ENCODE measurements at places on chromosomes 3 and 15.

DNA sequence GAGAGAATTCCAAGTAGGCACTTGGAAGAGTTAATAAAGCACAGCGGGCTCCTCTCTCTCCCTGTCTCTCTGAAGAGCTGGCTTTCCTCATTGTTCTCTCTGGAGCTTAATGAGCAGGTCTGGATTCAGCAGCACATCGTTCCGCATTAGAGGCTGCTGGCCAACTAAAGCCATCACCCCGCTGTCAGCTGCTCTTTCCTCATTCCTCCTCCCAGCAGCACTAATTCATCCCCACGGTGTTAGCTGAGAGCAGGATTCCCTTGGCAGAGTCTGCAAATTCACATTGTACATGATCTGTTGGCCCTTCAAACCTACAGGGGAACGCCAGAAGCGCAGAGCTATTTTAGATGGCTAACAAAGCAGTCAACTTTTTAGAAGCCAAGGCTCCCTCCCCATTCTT lies 44.2 kb downstream of the SGO1 start:
- DNase-seq: peak; percentile 56

- DNase-seq: no peak
Measured at GRCh38 chr3:161859865-161860450, 363.4 kb downstream of the OTOL1 start.

- DNase-seq: no peak
Measured at GRCh38 chr3:53328746-53329145, 18.6 kb downstream of the DCP1A start.

- DNase-seq: no peak
Measured at GRCh38 chr3:6039971-6040370, 820.9 kb upstream of the GRM7 start.

- DNase-seq: no peak
Measured at GRCh38 chr3:40207796-40208195, 101.7 kb upstream of the EIF1B start.

DNA sequence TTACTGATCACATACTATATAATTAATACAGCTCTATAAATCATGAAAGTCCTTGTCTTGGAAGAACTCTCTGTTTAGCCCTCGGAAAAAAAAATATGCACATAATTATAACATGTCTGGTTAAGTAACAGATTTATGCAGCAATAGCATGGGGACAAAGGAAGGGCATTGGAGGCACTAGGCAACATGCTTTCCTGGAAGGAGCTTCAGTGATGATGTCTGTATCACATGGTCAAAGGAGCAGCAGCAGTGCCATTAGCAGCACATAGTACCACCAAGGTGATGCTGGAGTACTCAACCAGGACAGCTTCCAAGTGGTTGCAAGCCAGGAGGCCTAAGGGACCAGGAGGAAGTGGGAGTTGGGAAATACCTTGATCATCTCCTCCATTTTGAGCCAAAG lies 36.3 kb upstream of the PHLDB2 start:
- no peak for DNase-seq

GRCh38 chr3:47950453-47951169 lies 65.6 kb downstream of the MAP4 start:
- DNase-seq: no peak

DNA sequence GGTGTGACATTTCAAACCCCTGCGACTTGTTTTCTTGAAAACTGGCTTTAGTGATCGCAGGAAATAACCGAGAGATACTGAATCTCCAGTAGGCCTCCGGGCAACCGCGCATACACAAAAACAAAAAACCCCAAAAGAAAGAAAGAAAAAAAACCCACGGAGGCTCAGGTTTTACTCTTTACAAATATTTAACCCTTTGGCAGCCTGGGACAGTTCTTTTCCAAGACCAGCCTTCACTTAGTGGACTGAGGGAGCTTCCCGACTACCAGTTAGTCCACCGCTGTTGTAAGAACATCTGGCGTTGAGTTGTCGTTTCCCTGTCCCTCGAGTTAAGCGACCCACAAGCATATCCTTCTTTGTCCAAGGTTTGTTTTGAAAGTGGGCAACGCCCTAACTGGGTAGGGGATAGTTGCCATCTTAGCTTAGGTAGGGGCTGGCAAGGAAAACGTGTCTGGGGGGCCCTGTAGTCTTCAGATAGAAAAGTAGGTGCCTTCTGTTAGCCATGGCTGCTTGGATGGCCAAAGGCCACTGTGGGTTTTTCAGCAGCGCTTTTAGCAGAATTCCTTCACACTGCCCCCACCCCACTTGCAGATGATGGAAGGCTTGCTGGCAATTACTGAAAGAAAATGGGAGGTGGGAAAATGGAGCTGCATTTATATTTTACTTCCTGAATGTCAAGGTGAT lies 6.9 kb downstream of the ISL2 start:
- DNase-seq: no peak

- no peak for DNase-seq
Measured at GRCh38 chr3:9314796-9315195, 48.1 kb upstream of the THUMPD3 start.

DNA sequence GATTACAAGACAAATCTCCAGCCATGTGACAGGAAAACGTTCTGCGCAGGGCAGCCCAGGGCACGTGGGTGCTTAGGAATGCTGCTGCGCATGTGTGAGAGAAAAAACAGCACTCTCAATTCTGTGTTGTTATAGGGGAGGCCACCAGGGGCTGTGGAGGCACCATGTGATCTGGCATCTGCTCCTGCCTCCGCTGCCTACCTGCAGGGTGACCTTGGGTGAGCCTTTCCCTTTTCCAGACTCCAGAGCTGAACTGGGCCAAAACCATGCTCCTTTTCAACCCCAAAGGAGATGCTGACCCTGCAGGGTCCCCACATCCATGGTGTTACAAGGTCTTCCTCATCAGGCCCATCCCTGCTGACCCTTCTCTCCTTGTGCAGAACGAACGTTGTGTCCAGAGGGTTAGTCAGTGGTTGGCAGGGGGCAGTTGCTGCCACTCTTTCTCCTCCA lies 81.5 kb upstream of the RASGRF1 start:
- DNase-seq: no peak

GRCh38 chr15:59439576-59439975 lies 1.6 kb downstream of the FAM81A start:
- DNase-seq: peak; percentile 68

- DNase-seq: no peak
Measured at GRCh38 chr3:73523661-73524060, 101.1 kb downstream of the PDZRN3 start.

DNA sequence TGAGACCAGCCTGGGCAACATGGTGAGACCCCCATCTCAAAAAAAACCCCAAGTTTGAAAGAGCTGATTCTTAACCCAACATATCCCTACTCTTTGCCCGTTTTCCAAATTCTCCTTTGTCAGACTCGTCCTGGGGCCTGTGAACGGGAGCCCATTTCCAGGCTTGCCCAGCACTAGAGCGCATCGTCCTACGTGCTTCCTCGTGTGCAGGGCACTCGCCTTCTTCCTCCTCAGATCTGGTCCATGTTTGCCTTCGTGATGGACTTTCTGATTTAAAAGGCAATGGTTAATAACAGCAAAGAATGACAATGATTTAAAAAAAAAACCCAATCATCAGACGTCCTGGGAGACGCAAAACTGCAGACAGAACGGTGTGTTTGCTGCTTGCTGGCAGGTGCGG lies 10.1 kb downstream of the MELTF start:
- DNase-seq: no peak

DNA sequence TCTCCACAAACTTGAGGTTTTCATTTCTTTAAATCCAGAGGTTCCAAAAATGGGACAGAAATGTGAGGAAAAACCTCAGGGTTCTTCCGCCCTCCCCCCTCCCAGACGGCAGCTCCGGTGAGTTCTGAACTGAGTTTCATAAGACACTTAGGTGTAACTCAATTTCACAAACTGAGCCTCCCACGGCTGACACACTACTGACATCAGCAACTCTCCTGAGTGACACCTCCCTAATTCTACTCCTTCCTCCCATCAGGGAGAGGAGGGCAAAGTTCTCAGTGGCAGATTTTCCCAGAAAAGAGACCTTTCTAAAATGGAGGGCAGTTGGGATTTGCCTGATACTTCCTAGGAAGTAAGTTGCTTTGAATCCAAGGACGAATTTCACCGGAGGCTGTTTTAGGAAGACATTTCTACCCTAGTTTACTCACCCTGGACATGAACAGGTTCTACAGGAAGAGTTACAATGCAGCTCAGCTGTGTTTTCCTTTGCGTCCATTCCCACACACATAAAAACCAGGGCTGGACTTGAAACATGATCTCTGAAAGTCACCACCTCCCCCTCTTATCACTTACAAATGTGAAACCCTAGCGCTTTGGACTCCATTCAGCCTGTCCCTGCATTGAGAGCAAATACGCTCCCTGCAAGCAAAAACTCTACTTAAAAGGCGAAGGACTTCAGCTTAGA lies 78.1 kb upstream of the LMOD3 start:
- DNase-seq: peak; percentile 91

GRCh38 chr15:33644304-33644703 lies 324.0 kb upstream of the CHRM5 start:
- DNase-seq: no peak

DNA sequence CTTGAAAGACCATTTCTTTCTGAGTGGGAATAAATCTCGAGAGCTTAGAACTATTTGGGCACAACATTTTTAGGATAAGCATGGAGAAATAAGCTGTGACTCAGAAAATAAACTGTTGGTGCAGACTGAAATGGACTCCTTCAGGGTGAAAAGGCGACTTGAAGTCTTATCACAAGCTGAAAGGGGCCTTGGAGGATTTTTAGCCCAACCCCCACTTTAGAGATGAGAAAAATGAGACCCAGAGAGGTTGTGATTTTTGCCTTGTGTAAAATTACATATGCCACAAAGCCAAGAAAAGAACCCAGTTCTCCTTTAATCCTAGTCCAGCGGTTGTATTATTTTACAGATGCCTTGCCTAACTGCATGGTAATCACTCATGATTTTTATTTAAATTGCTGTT lies 1.5 kb downstream of the ATP1B3 start:
- DNase-seq: peak; percentile 40

GRCh38 chr3:126340081-126340511 lies 17.1 kb downstream of the KLF15 start:
- no peak for DNase-seq

GRCh38 chr15:57684491-57685151 lies 21.9 kb upstream of the POLR2M start:
- no peak for DNase-seq

DNA sequence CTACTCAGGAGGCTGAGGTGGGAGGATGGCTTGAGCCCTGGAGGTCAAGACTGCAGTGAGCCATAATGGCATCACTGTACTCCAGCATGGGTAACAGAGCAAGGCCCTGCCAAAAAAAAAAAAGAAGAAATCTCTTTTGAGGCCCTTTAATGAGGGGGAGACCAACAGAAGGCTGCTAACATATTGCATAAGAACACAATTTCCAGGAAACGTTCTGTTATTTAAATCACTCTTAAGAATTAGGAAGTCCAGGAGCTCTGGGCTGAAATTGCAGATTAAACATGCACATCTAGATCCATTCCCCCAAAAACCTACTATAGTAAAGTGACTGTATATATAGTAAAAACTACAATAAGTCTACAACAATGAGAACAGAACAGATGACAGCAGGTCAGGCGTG lies 16.1 kb upstream of the BLM start:
- DNase-seq: no peak
